Stimulated activated CD8-positive, alpha-beta memory T cell treated with anti-CD3 and anti-CD28 coated beads, Interleukin-2, amount 100 ng/mL, for 48 hours (primary cell): ENCODE measurements at places on chromosomes 5 and 9.

DNA sequence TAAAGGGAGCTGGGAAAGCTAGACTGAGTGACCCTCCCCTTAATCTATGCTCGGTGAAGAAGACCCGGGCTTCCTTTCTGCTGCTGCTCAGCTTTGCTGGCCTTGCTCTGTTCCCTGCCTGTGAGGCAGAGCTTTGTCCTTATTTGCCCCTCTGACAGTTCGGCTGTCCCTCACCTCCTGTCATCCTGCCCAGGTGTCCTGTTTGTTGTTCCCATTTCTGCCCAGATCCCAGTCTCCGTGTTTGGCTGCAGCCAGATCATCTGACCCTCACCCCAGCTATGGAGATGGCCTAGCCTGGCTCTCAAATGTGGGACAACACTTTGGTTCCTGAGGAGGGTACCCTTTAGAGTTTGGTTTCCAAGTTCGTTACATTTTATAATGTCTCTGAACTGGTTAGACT lies 20.2 kb downstream of the OTULIN start:
- no peak for DNase-seq

GRCh38 chr9:928363-929042 lies 48.0 kb upstream of the DMRT3 start:
- no peak for DNase-seq

GRCh38 chr5:318341-318897 lies 3.1 kb upstream of the AHRR start:
- DNase-seq, result no peak

- DNase-seq, result no peak
Observed at GRCh38 chr5:148382961-148383360, 797 bp upstream of the FBXO38 start.

- no peak for DNase-seq
Observed at GRCh38 chr9:88875400-88876120, 115.7 kb upstream of the S1PR3 start.

DNA sequence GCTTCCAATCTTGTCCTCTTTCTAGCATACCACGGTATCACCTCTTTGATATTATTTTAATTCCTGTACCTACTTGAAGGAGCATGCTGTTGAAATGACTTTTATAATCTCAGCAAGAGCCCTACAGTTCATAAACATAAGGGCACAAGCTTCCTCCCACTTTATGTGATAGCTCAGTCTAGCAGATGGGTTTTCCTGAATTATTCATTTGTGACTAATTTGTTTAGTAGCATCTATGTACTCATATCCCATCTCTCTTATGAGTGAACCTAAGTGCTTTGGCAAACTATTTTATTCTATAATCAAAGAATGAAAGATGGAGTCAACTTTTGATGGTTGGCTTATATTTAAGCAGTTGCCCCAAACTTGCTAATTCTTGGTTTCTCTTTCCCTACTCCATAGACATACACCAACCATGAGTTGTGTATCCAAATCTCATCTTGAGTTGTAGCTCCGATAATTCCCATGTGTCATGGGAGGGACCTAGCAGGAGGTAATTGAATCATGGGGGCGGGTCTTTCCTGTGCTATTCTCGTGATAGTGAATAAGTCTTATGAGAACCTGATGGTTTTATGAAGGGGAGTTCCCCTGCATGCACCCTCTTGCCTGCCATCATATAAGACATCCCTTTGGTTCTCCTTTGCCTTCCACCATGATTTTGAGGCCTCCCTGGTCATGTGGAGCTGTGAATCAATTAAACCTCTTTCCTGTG lies 17.7 kb downstream of the TXNDC8 start:
- DNase-seq, result no peak

- DNase-seq, result no peak
Observed at GRCh38 chr5:127409246-127409917, 108.1 kb upstream of the PRRC1 start.

DNA sequence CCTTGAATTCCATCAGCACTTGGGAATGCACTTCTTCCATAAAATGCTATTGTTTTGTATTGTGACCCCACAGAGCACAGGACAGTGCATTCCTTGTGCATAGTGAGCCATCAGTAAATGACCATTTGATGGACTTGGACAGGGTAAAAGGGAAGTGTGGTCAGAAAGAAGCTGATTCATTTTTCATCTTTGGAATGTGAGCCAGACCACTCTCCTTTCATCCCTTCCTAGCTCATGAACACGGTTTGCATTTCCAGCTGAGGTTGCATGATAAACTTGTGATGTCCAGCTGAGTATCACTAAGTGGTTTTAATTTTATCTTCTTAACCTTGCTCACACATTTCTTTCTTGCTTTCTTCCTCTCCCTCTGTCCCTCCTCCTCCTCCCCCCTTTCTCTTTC lies 101.3 kb downstream of the NUDT12 start:
- DNase-seq, result no peak

DNA sequence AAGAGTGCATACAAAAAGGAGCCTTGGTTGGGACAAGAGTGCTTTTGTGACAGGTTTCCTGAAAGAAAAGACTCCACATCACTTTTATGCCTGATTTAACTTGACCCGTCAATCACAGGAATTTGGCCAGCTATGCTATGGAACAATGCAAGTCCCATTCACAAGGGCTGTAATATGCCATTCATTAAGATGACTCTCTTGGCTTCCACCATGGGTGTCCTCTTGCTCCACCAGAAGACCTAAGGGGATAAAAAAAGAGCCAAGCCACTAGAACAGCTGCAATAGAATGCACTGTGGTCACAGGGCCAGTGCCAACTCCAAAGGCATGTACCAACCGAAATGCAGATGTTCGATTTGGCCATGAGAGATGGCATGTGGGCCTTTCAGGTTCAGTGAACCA lies 480.1 kb upstream of the MPDZ start:
- no peak for DNase-seq

DNA sequence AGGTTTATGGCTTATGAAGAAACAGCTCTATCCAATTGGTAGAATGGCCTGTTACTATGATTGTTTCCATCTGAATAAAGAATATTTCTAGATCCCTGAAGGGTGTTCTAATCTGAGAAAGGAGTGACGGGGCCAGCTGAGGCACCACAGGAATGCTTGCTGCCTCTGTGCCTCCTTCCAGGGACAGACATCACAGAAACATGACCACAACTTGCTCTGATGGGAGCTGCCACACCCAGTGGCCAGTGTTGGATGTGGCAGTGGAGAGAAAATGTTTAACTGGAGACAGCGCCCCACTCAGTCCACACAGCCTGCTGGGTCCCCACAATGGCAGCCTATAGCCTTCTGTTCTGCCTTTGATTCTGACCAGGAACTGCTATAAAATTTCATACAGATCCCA lies 38.6 kb upstream of the TESK1 start:
- no peak for DNase-seq

DNA sequence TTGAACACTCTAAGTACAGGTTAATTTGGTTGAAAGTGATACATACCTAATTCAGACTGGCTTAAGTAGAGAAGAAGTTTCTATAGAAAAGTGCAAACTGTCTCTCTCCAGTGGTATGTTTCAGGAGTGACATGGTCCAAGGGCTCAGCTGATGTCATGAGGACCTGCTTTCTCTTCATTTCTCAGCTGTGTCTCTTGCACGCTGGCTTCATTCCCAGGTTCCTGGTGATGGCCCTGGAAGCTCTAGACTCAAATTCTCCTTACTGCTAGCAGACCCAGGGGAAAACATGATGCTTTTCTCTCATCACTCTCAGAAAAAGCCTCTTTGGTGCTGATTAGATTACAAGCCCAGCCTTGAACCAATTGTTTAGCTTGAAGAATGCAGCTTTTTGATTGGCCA lies 211.9 kb upstream of the CLINT1 start:
- no peak for DNase-seq

- no peak for DNase-seq
Observed at GRCh38 chr5:130034566-130035210, 130.4 kb downstream of the CHSY3 start.

- no peak for DNase-seq
Observed at GRCh38 chr5:80149161-80149609, 106.7 kb downstream of the SERINC5 start.

- DNase-seq, result no peak
Observed at GRCh38 chr5:97162045-97162444, 19.6 kb upstream of the LIX1 start.

DNA sequence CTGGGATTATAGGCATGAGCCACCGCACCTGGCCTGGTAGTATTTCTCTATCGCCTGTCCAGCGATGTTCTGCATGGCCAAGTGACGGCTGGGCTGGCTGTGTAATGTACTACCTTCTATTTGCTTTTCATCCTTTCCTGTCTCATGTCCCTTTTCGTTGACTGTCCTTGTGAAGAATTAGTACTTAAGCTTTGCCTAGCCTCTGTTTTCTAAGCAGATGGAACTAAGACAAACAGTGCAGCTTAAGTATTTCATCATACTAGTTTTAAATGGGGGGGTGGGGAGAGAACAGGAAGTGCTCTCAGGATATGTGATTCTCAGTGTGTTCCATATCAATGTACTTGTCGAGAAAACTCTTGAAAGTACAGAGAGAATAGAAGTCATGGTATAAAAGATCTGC lies 31.7 kb upstream of the CCL21 start:
- no peak for DNase-seq

DNA sequence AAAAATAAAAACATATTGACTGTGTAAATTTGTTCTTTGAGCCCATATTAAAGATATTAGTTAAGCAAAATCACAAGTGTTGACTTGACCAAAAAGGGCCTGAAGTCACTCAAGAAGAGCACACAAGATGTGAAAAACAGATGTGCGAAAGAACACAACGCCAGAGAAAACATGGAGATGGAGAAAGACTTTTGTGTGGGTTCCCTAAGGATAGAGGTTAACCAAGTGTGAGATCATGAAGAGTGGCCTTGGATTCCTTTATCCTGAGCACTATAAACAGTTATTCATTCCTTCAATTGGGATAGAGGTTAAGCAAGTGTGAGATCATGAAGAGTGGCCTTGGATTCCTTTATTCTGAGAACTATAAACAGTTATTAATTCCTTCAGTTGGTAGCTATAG lies 361.8 kb downstream of the CDH18 start:
- no peak for DNase-seq

DNA sequence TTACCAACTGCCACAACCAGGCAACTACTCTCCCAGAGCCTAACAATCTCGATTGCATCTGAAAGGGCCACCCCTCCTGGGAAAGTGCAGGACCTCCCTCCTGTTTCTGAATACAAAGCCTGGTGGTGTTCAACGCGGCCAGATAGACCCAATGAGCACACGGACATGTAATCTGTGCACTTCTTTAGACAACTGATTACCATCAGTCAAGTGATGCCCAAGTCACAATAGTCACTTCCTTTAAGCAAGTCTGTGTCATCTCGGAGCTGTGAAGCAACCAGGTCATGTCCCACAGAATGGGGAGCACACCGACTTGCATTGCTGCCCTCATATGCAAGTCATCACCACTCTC lies 739 bp downstream of the C9orf72 start:
- no peak for DNase-seq

- DNase-seq, result no peak
Observed at GRCh38 chr9:137764981-137765380, 112.6 kb upstream of the CACNA1B start.

DNA sequence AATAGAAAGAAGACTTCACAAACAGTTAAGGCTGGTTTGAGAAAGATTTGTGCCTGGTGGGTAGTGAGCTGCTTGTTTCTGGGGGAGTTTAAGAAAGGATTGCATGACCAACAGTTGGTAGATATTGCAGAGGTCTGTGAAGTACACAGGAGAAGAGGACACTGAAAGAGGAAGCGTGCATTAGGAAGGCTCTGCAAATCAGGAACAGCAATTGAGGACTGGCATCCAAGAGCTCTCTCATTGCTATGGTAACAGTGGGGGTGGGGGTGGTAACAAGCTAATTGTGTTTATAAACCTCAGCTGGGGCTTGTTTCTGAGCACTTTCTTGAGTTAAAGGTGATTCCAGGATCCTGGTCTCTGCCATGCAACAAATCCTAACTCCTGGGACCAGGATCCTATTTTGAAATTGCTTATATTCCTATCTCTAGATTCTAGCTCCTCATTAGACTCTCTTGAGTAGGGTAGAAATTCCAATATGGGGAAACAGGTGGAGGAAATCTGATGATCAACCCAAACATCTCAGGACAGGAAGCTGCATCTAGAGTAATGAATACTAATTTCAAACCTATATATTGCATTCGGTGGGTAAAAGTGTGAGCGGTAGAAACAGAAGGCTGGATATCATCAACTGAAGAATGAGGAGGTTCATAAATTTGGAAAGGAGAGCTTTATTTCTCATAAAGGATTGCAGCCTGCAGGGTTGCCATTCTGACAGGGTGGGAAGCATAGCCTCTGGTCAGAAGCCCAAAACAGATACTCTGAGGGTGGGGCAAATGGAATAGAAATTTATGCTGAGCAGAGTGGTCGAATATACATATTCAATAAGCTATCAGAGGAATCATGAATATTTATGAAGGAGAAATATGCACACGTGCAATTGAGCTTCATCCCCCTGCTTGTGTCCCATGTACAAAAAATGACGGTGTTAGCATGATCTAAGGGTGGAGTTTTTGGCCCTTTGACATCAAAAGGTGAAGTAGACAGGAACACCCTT lies 79.4 kb downstream of the PTTG1 start:
- no peak for DNase-seq

GRCh38 chr5:155839251-155840037 lies 487.5 kb upstream of the SGCD start:
- no peak for DNase-seq

DNA sequence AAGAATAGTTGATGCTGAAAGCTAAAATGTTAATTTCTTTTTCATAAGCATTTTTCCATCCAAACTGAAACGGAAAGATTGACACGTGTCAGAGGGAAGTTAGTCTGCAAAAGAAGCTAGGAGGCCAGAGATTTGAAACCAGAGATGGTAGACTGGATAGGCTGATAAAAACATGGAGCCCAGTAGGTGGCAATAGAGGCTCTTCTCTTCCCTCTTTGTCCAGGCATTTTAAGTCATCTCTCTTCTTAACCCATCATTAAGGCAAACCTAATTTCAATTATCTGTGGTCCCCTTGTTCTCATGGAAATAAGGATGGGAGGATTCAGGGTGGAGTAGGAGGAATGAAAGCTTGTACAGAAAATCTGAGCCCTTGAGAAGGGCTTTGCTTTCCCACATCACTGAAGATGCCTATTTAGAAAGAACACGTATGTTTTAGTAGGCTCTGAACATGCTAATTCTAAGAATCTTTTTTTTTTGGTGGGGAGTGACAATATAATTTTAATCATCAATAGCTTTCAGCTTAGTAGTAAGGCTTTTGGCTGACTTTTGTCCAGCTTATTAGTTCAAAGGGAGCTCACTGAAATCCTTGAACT lies 66.6 kb downstream of the ZNF474 start:
- no peak for DNase-seq

GRCh38 chr9:134163371-134164196 lies 780 bp downstream of the RNU6ATAC start:
- DNase-seq, result peak; percentile 49

DNA sequence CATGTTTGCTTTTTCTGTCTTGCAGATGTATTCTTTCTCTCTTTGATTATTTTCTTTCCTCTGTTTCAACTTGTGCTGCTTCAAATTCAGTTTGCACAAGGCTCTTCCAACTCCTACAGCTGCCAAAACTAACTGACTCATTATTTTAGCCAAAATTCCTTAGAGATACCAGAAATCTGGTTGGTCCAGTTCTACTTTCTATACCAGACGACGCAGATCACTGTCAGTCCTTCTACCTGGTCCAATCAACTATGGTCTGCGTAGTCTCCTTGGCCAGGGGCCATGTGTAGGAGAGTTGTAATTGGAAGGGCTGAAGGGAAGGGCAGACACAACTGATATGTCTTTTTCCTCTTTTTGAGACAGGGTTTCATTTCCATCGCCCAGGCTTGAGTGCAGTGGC lies 51.9 kb upstream of the JAK2 start:
- no peak for DNase-seq

- DNase-seq, result no peak
Observed at GRCh38 chr9:121825031-121825691, 173.7 kb downstream of the DAB2IP start.
